ENCODE measurements at places on chromosomes 13 and 19. TPM values are rescaled to one million over a fixed set of nuclear protein-coding genes. Genes with fewer than 3 reads are reported as not detected.
A peak's percentile ranks its signal among the peaks of the same experiment; 100 is the strongest.

- DNase-seq, result peak; percentile 16
These were observed 45.7 kb upstream of the RNF113B start for GRCh38 chr13:98222816-98223215.

CYP2F1 gene
- not detected for polyA plus RNA-seq

STOML3 gene
- polyA plus RNA-seq, result not detected

GRCh38 chr13:48625413-48626076 lies 28.2 kb upstream of the CYSLTR2 start:
- no peak for DNase-seq

DNA sequence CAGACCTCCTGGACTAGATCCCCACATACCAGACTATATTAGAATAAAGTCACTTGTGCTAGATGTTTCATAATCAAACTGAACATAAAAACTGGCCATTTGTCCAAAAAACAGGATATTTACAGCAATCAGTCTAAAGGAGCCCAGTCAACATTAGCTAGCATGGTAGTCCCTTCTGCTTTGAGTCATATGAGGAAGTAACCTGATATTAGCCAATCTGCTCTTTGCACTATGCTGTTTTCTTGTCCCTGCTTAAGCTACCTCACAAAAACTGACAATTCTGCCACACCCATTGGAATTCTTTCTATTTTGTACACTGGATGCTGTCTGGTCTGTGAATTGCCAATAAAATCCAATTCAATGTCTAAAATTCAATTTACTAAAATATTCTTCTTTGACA lies 1824.2 kb downstream of the OLFM4 start:
- no peak for DNase-seq

DNA sequence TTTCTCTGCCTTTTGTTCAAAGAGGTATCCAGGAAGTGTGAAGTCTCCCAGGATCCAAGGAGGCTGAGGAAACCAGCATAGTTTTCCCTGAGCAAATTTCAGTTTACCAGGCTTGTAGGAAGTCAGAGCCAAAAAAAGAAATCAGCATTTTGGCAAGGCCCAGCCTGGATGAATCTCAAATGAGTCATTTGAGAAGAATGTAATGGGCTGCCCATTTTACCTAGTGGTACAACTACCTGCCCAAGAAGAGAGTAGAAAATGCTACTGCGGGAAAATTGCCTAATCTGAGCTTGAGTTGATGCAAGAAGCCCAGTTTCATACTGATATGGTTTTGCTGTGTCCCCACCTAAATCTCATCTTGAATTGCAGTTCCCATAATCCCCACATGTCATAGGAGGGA lies 284.1 kb upstream of the ZNF507 start:
- no peak for DNase-seq

GRCh38 chr19:1417145-1417544 lies 9.8 kb downstream of the DAZAP1 start:
- no peak for DNase-seq

DNA sequence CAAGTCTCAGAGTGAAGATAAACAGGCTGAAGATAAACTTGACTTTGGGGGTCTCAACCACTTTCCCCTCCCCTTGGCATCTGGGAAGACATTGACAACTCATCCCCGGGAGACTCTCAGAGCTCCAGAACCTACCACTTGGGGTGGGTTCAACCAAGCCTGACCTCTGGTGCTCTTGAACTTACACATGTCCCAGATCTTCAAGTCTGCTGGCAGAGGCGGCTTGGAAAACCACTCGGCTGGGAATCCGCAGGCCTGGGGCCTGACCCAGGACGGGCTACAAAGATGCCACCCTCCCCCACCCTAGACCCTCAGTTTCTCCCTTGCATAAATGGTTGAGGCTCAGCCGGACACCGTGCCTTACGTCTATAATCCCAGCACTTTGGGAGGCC lies 512 bp downstream of the LRRC8E start:
- DNase-seq, result no peak

- no peak for DNase-seq
These were observed 6.1 kb downstream of the NXNL1 start for GRCh38 chr19:17454576-17455071.

All from pancreas (tissue), 10 donors.